NCI-H187 treated with DMSO at 0.1 percent for 48 hours (cell line): ENCODE measurements at places on chromosomes 11 and 22.

DNA sequence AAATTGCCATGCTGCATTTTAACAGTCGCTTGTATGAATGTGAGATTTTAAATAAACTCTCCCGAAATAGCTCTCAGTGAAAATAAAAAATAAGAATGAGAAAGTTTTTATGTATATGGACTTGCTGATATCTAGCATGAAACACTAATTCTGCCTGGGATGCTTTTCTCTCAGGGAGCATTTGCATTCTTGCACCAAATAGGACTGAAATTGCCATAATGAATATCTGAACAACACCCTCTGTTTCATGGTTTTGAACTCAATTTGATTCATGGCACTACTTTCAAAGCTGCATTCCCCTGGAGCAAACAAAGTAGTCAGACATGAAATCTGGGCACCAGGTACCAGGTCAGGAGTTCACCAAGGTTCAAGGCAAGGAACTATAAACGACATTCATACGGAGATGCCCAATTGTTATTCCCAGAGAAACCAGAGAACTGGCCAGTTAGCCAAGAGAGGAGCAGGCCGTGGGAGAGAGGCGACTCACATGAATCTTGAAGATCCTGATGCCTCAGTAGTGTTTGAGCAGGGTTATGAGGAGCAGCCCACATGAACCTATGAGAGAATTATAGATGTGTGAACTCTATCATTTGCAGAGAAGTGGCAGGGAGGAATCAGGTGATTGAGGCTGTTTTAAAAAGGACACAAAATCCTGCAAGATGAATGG lies 270.6 kb upstream of the ZC3H12C start:
- DNase-seq: no peak

- no peak for DNase-seq
These were observed 111.0 kb downstream of the RAB38 start for GRCh38 chr11:88064097-88064705.

DNA sequence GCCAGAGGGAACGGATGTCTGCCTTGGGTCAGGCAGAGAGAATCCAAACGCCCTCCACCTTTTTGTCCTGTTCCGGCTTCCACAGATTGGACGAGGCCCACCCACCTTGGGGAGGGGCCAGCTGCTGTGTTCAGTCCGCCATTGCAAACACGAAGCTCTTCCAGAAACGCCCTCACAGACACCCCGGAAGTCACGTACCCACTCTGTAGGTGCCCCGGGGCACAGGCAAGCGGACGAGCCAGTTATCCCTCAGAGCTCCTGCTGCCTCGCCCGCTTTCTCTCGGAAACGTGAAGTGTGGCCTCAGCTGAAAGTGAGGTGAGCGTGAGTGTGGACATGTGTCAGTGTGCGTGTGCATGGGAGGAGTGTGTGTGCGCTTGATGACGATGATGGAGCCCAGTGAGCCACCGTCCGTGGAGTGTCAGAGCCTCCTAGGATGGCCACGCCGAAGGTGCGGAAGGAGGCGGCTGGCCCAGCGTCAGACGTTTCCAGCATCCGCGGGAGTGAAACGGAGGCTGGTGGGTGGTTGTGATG lies 869.2 kb downstream of the TBC1D22A start:
- DNase-seq: no peak

- no peak for DNase-seq
These were observed 1.2 kb upstream of the TMEM45B start for GRCh38 chr11:129814244-129815014.

- no peak for DNase-seq
These were observed 19.8 kb upstream of the OOSP1 start for GRCh38 chr11:59918480-59918879.

GRCh38 chr22:46842606-46843005 lies 80.2 kb downstream of the TBC1D22A start:
- DNase-seq: no peak

GRCh38 chr11:77217156-77217555 lies 84.3 kb downstream of the GDPD4 start:
- DNase-seq: no peak

DNA sequence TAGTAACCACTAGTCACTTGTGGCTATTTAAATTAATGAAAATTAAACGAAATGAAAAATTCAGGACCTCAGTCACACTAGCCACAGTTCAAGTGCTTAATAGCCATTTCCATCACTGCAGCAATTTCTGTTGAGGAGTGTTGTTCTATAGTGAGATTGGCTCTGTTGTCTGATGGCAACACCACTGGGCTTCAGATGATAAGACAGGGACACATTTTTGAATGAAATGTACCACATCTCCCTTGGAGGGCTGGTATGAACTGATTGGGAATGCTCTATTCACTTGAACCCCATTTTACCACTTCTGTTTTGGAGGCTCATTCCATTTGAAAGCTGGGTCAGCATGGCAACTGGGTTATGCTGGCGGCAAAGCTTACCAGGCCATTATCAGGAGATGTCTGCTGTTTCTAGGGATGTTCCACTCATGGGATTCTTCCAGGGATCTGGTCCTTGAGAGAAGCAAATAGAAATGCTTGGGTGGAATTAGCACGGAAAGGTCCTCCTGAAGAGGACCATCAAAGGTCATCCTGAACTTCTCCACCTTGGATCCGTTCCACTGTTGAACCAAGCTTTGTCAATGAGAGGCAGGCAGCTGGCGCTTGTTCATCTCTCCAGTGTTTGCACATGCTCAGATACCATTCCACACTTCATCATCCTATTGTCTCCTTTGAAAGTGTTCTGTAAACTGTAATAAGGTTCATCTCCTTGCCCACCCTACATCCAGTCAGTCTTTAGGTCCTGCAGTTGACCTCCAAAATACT lies 7.6 kb downstream of the AMOTL1 start:
- no peak for DNase-seq

- DNase-seq: no peak
These were observed 196.4 kb downstream of the LARGE1 start for GRCh38 chr22:33723915-33724314.

GRCh38 chr11:77821349-77821851 lies 456 bp downstream of the AAMDC start:
- DNase-seq: no peak
